ENCODE measurements at places on chromosomes 11 and 22.
A peak's percentile ranks its signal among the peaks of the same experiment; 100 is the strongest.

DNA sequence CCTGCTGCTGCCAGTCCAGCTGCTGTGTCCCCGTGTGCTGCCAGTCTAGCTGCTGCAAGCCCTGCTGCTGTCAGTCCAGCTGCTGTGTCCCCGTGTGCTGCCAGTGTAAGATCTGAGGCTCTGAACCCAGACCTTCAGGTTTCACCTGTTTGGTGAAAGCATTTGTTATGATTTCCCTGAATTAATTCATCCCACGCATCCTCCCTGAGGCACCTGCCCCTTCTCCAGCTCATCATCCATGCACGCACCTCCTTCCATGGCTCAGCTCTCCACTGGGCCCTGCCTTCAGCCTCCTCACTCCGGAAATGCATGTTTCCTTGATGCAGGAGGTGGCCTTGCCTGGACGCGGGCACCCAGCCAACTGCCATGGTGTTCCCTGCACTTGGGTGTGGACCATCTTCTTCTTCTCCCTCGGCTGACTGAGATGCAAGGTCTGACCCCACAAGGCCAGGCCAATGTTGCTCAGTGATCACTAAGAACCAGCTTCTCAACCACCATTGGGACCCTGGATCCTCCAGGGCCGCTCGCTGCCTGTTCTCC lies 788 bp downstream of the KRTAP5-10 start:
- no peak for DNase-seq

DNA sequence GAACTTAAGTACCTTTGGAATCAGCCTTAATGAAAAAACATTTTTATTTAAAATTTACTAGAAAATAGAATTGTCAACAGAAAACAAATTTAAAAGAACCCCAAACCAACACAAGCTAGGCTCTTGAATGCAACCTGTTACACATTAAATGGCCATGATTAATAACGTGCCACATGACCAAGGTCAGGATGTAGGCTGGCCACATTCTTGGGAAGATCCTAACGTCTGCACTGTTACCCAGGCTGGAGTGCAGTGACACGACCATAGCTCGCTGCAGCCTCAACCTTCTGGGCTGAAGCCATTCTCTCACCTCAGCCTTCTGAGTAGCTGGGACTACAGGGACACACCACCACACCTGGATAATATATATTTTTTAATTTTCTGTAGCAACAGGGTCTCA lies 126.4 kb upstream of the APOA1 start:
- no peak for DNase-seq

- DNase-seq, result no peak
Observed at GRCh38 chr11:65712633-65713076, 603 bp downstream of the KAT5 start.

GRCh38 chr22:42785706-42786499 lies 65.2 kb upstream of the A4GALT start:
- DNase-seq, result no peak

DNA sequence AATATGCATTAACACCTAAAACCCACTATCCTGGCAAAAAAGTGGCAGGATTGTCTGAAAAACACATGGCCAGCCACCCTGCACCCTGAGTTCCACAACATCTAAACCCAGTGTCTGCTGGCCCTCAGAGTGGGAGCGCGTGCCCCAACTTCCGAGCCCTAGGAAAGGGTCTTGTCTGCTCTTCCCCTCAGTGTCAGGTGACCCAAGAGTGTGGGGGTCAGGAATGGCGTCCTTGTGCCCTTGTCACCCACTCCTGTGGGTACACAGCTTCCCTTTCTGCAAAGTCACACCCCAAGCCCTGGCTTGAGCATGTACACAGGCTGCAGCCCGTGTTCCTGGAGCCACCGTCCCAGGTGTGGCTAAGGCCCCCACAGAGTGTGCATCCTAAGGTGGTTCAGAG lies 67.6 kb downstream of the CDKN1C start:
- no peak for DNase-seq

DNA sequence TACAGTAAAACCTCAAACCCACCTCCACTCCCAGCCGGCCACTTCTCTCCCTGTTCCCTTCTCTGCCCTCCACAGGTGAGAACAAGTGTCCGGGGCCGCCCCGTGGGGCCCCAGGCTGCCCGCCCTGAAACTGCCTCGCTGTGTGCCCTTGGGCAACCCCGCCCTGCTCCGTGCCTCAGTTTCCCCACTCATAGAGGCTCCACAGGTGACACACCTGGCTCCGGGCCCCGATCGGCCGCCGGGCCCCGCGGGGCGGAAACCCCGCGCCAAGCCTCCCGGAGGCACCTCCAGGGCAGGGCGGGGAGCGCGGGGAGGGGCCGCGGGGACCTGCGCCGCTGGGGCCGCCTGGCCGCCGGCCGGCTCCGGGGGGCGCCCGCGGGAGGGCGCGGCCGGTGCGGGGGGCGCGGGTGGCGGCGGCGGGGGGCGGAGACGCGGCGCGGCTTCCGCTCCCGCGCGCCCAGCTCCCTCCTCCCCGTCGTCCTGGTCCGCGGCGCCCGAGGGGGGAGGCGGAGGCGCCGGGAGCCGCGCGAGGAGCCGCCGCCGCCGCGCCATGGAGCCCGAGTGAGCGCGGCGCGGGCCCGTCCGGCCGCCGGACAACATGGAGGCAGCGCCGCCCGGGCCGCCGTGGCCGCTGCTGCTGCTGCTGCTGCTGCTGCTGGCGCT lies at the start of gene LRP5:
Gene LRP5 (plus strand): TSS at position 475 of the 663 bp plus-strand sequence. CDS start 124 bp downstream, at position 599.
- no peak for DNase-seq

GRCh38 chr22:39384750-39385480 lies 14.7 kb upstream of the TAB1 start:
- no peak for DNase-seq

- DNase-seq, result no peak
Observed at GRCh38 chr22:45102896-45103420, 60.8 kb upstream of the NUP50 start.

DNA sequence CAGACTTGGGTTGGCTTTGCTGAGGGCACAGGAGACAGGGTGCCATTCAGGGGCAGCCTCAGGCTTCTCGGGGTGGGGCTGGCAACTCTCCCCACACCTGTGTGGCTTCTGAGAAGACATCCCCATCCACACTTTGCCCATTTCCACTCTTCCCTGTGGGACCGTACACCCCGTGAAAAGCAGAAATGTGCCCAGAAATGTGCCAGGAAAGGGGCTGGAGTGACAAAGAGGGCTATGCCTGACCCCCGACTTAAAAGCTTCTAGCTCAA lies 50.6 kb downstream of the SGSM3 start:
- no peak for DNase-seq

DNA sequence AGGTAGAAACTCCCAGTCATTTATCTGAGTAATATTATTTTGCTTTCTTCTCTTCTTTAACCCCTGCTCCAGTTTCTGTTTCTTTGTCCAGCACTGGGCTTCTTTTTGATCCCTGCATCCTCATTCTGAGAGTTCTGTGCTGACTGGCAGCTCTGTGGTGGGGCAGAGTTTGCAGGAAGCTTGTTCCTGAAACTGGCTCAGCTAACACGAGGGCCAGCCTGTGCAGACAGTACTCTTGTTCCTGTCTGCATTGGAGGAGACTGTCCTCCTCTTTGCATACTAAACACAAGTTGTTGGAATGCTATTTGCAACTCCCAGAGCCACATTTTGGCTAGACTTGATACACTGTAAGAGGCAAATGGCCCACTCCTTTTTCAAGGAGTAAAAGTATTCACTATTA lies 93.1 kb upstream of the HORMAD2 start:
- no peak for DNase-seq

- DNase-seq, result no peak
Observed at GRCh38 chr11:105863523-105863922, 158.5 kb downstream of the MSANTD4 start.

- no peak for DNase-seq
Observed at GRCh38 chr11:3622521-3622920, 19.3 kb downstream of the ART5 start.

DNA sequence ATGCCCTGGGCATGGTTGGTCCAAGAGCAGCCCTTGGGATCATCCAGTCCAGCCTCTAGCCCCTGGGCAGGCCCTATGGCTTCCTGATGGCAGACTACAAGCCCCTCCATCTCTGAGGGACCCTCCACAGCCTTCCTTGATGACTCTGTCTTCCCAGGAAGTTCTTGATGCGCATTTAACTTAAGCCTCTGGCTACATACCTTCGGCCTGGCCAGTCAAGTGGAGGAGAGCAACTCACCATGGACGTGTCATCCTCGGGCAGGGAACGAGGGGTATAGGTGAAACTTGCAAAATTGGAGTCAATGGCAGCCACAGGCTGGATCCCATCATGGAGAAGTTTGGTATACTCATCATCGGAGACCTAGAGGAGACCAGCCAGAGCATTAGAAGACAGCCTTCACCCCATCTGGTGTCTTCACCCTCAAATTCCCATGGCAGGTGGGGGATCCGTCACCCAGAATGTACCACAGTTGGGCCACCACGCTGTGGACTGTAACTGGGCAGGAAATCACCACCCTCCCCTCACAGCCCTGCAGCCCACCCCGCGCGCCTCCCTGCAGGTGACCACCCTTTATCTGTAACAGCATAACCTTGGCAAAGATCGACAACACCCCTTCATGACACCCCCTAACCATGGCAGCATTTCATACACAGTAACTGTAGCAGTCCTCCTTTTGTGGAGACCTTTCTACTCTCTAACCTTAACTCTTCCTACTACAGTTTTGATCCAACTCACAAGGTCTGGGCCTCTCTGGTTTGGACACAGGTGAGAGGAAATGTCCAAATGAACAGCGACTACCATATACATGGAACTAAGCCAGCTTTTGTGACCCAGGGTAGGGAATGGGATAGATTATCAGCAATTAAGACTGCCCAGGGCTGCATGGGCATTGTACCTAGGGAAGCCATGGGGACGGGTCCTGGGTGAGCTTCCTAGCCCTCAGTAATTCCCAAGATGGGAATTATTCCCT lies 91.7 kb downstream of the PDE2A start:
- no peak for DNase-seq

DNA sequence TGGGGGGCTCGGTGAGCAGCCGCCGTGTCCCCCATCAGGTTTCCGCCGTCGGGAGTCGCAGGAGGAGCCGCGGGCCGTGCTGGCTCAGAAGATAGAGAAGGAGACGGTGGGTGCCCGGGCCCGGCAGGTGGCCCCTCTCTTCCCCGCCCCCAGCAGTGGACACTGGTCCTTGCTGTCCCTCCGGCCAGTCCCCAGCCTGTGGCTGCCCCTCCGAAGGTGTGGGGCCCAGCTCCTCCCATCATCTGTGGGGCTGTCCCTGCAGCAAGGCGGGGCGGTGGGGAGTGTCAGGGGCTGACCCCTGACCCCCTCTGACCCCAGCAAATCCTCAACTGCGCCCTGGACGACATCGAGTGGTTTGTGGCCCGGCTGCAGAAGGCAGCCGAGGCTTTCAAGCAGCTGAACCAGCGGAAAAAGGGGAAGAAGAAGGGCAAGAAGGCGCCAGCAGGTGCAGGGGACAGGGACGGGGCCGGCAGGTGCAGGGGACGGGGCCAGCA lies 15.3 kb downstream of the EPS8L2 start:
- no peak for DNase-seq

DNA sequence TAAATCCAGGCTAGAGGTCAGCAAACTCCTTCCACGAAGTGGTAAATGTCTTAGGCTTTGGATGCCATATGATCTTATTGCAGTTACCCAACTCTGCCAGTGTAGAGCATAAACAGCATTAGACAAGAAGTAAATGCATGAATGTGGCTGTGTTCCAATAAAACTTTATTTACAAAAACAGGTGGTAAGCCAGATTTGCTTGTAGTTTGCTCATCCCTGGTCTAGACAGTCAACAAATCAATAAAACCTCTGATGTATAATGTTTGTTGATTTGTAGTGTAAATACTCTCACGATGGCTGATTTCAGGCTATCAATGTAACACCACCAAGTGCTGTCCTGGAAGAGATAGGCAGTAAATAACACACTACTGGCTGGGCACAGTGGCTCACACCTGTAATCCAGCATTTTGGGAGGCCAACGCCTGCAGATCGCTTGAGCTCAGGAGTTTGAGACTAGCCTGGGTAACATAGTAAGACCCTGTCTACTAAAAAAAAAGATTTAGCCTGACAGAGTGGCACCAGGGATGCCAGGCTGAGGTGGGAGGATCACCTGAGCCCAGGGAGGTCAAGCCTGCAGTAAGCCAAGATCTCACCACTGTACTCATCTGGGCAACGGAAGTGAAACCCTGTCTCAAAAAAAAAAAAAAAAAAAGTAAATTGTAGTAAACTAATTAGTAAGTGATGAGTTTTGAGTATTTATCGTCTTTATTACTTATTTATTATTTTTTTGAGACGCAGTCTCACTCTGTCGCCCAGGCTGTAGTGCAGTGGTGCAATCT lies 6.9 kb upstream of the CATSPER1 start:
- DNase-seq, result no peak

- DNase-seq, result peak; percentile 86
Observed at GRCh38 chr22:36659762-36660509, 43.6 kb downstream of the CACNG2 start.

DNA sequence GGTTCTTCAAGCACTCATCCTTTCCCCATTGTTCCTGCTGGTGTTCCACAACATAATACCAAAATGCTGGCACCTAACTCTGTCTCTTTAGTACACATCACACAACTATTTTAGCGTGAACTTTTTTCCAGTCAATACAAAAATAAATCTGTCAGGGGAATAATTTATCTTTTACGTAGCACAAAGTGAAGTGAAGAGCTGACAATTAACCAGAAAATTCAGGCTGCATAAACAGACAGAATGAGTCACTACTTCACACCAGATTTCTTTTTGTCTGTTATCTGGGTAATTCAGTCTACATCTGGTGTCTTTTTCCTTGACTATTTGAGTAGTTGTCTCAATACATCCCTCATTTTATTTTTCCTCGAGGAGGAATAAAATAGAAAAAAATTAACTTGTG lies 7.9 kb upstream of the ETS1 start:
- peak; percentile 37 for DNase-seq

GRCh38 chr22:48492366-48493320 lies 1335.0 kb downstream of the BRD1 start:
- peak; percentile 69 for DNase-seq

DNA sequence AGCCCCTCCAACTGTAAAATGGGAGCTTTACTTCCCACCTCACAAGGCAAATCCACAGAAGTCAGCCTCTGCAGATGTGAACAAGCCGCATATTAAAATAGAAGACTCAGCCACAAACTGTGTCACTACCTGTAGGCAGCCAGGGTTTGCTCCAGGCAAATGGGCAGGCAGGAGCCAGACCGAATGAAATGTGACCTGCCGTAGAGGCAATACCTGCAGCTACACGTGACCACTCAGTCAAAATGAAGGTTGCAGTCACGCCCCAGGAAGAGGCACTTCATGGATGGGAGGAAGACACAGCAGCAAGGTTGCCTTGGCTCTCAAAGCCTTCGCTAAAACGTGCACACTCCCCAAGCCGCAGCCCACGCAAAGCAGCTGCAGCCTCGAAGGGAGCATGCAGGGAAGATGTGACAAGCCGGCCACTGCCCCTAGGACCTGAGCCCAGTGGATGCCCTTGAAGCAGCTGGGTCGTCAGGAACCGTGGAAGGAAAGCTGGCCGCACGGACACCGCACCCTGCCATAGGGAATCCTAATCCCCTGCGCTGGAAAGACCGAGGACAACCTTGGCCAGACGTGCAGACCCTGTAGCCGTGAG lies 53.1 kb downstream of the SHANK2 start:
- no peak for DNase-seq
